Amniotic stem cell (primary cell): ENCODE measurements at places on chromosomes 4 and X.

- no peak for DNase-seq
Observed at GRCh38 chrX:6941041-6941440, 206.5 kb upstream of the STS start.

DNA sequence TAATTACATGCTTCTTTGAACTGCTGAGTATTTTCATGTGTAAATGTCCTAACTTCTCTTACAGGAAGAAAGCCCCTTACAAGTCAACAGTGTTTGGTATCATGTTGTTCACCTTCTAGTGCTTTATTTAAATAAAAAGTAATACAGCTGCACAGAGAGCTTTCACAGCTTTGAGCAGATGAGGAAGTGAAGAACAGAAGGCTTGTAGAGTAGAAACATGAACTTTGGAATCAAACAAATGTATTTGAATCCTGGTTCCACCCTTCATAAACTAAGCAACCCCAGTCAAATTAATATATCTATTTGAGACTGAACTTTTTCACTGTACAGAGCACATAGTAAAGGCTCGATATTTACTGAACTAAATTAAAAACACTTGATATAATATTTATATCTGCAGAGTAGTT lies 120.5 kb downstream of the CAMK2D start:
- DNase-seq, result no peak

DNA sequence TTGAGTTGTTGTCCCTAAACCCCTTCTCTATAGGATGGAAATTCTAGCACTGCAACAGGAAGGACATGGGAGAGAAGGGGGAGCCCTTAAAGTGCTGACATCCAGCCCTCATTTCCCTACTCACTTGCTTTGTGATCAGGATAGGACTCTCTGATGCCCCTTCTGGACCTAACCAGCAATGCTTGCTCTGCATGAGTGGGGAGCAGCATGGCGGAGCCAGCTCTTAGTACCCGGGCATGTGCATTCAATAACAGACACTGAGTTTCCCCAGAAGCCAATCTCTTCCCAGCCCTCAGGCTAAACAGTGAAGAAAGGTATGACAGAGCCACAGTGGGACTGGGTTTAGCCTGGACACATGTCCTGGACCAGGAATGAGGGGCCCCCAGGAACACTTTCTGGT lies 14.0 kb downstream of the SOD3 start:
- DNase-seq, result no peak

- no peak for DNase-seq
Observed at GRCh38 chrX:67585401-67585800, 41.6 kb downstream of the AR start.

GRCh38 chrX:3631196-3631595 lies 82.3 kb downstream of the PRKX start:
- DNase-seq, result no peak

DNA sequence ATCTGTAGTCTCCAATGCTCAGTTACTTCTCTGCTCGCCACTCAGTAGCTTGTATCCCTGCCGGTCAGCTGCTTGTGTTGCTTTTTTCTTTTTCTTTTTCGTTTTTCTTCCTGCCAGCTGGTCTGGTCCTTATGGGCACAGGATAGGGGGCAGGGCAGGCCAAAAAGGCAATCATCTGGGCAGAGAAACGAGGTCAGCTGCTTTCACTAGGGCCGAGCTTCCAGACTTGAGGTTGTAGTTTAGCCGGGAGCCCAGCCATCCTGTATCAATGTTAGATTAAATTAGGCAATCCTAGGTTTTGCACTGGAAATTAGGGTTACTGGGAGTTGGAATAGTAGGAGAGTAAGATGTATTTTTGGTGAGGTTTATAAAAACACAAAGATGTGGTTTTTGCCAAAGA lies 3.4 kb downstream of the ARSF start:
- DNase-seq, result no peak

- no peak for DNase-seq
Observed at GRCh38 chr4:136476753-136477152, 1055.5 kb downstream of the PCDH18 start.

DNA sequence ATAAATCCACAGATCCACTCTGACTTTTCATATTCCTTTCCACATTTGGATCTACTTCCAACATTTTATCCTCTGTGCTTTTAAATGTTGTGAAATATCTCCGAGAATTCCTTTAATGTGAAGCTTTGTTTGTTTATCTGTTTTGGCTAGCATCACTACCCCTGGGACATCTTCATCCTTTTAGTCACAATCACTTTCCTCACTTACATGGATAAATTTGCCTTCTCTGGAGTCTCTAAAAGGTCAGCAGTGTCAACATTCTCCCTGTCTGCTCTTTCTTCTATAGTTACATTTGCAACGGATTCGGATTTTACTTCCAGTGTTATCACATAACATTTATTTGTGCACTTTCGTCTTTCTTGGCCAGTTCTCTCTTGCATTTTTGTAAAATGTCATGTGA lies 34.2 kb upstream of the LRAT start:
- no peak for DNase-seq
